Fibroblast of skin of back (primary cell): ENCODE measurements at places on chromosomes 2 and 18.
A peak's percentile ranks its signal among the peaks of the same experiment; 100 is the strongest.

GRCh38 chr2:158667586-158667985, 127.5 kb upstream of the DAPL1 start:
- peak; percentile 72 for DNase-seq

GRCh38 chr2:119409506-119409905, 22.1 kb upstream of the TMEM37 start:
- DNase-seq: no peak

- DNase-seq: no peak
Observed at GRCh38 chr2:221602938-221603337, 30.8 kb upstream of the EPHA4 start.

GRCh38 chr2:42752816-42753813, 10.8 kb downstream of the OXER1 start:
- no peak for DNase-seq

DNA sequence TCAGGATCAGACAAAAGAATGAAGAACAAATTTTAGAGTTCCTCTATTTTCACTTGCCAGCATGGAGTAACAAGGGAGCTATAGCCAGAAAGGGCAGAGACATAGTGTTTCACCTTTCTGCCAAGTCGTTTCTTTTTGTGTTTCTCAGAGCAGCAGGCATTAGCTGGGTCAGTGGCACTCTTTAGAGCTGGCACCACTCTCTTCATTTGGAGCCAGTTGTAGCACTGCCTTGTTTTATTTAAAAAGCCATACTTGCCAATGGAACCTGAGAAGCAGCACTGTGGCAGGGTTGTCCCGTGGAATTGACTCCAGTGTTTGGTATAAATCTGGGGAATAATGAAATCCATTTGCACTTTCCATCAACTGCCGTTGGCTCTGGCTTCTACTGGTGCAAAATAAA, 64.0 kb downstream of the LRRTM4 start:
- DNase-seq: no peak
